ENCODE measurements at places on chromosomes 6 and 20. TPM values are rescaled to one million over a fixed set of nuclear protein-coding genes. Genes with fewer than 3 reads are reported as not detected.

HAO1 gene
- total RNA-seq, result not detected

FNDC11 gene
- total RNA-seq, result 4.1 TPM

TP53TG5 gene
- 1.9 TPM for total RNA-seq

EYA4 gene
- 0.94 TPM for total RNA-seq

DNAH8 gene
- under 0.01 TPM for total RNA-seq

PSMB9 gene
- total RNA-seq, result 0.94 TPM

SAMD10 gene
- 10.0 TPM for total RNA-seq

TMEM74B gene
- 12.5 TPM for total RNA-seq

WDR27 gene
- total RNA-seq, result 82.6 TPM

PI16 gene
- total RNA-seq, result not detected

RFX6 gene
- total RNA-seq, result not detected

FAM229B gene
- total RNA-seq, result 24.1 TPM

CNKSR3 gene
- 5.0 TPM for total RNA-seq

CTAGE9 gene
- not detected for total RNA-seq

PDE10A gene
- 92.0 TPM for total RNA-seq

NKX2-2 gene
- total RNA-seq, result 0.31 TPM

MAPK13 gene
- 3.4 TPM for total RNA-seq

AFG1L gene
- total RNA-seq, result 9.4 TPM

GLP1R gene
- not detected for total RNA-seq

TMC2 gene
- 7.5 TPM for total RNA-seq

KIAA0408 gene
- 120 TPM for total RNA-seq

RAD21L1 gene
- total RNA-seq, result not detected

ISM1 gene
- total RNA-seq, result 0.63 TPM

ADGRG6 gene
- total RNA-seq, result 45.4 TPM

TBXT gene
- not detected for total RNA-seq

C20orf141 gene
- not detected for total RNA-seq

TTBK1 gene
- 26.3 TPM for total RNA-seq

ZNF334 gene
- total RNA-seq, result 37.6 TPM

CALHM5 gene
- total RNA-seq, result 0.31 TPM

MACROD2 gene
- 126 TPM for total RNA-seq

MCCD1 gene
- not detected for total RNA-seq

CST2 gene
- total RNA-seq, result not detected

KCNK17 gene
- not detected for total RNA-seq

SLC22A1 gene
- 0.31 TPM for total RNA-seq

NINL gene
- total RNA-seq, result 46.6 TPM

SRSF6 gene
- 63.2 TPM for total RNA-seq

SIRPD gene
- not detected for total RNA-seq

NNAT gene
- total RNA-seq, result 333 TPM

RPS6KA2 gene
- 47.9 TPM for total RNA-seq

CLIC5 gene
- total RNA-seq, result 1.9 TPM

OR2B2 gene
- not detected for total RNA-seq

SDC4 gene
- 0.94 TPM for total RNA-seq

HUS1B gene
- 8.8 TPM for total RNA-seq

VIP gene
- 3.1 TPM for total RNA-seq

RBBP8NL gene
- not detected for total RNA-seq

SAPCD1 gene
- 1.3 TPM for total RNA-seq

WFDC10B gene
- not detected for total RNA-seq

GTF2H4 gene
- 36.3 TPM for total RNA-seq

CST4 gene
- total RNA-seq, result not detected

B3GAT2 gene
- total RNA-seq, result 19.4 TPM

EBF4 gene
- 24.1 TPM for total RNA-seq

SRMS gene
- not detected for total RNA-seq

GSTA3 gene
- total RNA-seq, result not detected

CD2AP gene
- 33.2 TPM for total RNA-seq

ANGPT4 gene
- total RNA-seq, result not detected

PKHD1 gene
- total RNA-seq, result under 0.01 TPM
